T-helper 22 cell (primary cell): ENCODE measurements at places on chromosomes 5 and 9.

- no peak for DNase-seq
Observed at GRCh38 chr9:14315875-14316601, 2.1 kb upstream of the NFIB start.

DNA sequence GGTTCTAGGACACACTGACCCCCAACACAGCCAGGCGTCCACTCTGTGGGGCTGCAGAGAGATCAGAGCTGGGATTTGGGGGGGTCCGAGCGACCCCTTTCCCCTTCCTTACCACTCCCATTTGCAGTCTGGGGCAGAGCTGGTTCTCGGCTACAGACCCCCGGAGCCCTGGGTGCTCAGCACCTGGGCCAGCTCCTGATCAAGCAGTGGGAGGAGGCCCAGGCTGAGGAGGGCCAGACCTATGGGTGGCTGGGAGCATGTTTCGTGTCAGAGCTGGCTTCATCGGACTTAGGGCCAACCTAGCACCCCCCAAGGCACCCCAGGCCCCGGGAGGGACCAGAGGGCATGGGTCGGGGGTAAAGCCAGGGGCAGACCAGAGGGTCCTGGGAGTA is 7.6 kb downstream of the GRIN1 start:
- DNase-seq = no peak

GRCh38 chr9:91948101-91948596 is 1.9 kb downstream of the ROR2 start:
- DNase-seq = no peak

- no peak for DNase-seq
Observed at GRCh38 chr9:33465096-33465495, 8.6 kb downstream of the NOL6 start.

DNA sequence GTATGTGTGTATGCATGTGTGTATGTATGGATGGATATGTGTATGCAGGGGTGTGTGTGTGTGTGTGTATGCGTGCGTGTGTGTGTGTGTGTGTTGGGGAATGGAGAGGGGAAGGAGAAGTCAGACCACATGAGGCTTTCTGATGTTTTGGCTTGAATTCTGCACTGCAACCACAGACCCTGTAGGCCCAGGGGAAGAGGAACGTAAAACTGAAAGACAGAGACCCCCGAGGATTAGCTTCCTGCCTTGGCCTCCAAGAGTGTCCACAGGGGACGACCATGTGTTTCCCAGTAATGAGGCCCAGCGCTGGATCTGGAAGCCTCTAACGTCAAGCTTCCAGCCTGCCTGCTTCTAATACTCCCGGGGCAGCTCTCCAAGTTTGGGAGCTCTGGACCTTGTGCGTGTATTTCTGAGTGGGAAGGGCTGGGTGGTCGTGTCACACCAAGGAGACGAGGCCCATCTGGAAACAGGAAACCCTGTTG is 5.8 kb downstream of the DCANP1 start:
- no peak for DNase-seq
